ENCODE measurements at places on chromosomes 3 and 15.
A peak's percentile ranks its signal among the peaks of the same experiment; 100 is the strongest.

- no peak for DNase-seq
Measured at GRCh38 chr3:105746231-105746996, 122.4 kb downstream of the CBLB start.

DNA sequence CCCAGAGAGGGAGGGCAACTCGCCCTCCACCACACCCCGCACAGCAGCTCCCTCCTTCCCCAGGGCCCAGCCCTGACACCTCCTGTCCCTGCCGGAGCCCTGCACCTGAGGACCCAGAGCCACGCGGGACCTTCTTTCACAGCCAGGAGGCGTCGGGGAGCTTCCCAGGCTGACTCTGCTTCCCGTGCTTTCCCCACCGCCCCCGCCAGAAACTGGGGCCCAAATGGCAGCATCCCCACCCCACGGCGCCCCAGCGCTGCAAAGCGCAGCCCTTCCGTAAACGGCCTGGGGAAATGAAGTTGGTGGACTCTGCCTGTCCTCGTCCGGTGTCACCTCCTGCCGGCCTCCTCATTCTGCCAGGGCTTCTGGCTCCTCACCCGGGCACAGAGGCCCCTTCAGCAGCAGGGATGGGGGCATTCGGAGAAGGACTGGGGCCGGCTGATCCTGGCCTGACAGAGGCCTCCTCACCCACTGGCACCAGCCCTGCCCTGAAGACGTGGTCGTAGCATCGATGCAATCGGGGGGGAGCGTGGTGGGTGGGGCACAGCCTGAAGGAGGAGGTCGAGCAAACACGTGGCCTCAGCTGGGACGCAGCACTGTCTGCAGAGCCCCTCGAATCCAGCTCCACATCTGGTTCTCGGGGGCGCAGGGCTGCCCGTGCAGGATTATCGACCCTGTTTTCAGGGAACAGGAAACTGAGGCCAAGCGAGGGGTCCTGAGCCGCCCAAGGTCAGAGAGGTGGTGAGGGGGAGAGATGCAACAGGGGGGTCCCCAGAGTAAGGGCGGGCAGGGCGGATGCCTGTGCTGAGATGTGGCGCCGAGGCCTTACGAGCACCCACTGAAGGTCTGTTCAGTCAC lies 235.4 kb downstream of the XXYLT1 start:
- no peak for DNase-seq

DNA sequence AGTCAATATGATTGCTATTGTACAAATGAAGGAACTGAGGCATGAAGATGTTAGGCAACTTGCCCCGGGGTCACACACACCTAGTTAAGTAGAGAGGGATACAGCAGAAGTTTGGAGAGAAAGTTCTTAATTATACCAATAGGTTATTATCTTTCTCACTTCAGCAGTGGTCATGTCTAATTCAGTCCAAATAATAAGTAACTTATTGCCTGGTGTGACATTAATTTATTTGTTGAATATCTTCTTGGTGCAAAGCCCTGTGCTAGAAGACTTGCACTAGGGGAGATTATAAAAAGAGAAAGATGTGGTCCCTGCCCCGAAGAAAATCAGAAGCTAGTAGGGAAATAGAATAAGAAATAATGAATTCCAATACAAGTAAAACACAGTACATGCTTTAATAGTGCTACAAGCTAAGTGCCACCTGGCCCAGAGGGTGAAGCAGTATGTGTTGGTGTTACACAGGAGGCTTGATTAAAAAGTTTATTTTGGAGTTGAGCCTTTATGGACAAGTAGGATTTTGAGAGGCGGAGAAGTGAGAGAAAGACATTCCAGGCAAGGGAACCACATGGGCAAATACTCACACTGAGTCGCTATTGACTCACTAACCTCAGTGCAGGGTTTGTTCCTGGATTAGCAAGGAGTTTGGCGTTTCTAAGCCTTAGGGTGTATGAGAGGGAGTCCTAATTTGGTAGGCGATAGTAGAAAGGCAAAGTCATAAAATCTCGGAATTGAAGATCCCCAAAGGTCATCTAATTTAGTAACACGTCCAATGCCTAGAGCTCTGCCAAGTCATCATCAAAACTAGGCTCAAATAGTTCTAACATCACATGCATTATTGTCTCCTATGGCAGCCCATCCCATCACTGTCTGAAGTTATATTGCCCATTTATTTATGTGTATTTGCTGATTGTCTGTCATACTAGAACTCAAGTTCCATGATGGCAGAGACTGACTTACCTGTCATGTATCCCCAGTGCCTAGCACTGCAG lies 19.2 kb upstream of the GSK3B start:
- DNase-seq = no peak

DNA sequence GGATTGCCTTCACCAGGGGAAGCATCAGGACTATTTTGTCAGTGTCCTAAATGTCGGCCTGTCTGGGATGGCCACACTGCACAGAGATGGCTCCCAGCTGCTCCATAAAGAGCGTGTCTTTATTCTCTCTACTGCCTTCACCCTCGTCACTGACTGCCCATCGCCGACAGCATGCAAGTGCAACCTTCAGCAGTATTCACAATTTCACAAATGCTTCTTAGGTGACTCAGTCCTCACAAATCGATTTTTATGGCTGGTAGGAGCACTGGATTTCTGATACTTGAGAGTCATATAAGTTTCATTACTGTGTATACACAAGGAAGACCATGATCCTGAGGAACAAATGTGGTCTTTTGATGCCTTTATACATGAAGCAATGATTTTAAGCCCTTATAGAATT lies 1.1 kb upstream of the SSUH2 start:
- no peak for DNase-seq

DNA sequence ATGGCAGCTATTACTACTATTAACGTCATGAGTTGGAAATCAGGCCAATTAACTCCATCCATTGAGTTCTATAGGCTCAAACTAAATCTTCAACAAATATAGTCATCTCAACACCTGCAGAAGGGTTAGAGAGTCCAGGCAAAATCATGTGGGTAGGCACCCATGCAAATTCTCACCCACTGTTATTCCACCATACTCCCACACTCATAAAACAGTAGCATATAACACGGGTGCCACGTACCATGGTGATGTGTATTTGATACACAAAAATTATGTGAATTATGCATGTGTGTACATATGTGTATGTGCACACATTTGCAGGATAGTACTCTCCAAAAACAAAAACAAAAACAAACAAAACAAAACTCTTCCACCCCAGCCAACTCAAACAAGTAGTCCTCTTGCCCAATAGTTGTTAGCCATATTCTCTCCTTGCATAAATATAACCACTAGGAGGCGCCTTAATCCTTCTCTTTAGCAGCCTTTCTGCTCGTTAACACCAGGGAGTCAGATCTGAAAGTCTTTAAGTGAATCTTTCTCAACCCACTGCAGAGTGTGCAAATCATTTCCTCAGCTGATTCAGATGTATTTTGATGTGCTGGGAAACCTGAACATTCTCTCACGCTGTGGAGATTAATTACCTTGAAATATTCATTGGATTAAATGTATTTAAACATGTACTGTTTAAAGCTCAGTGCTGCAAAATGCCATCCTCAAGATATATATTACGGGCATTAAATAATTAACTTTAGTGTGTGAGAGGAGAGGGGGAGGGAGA lies 38.0 kb upstream of the COPB2 start:
- peak; percentile 67 for DNase-seq

DNA sequence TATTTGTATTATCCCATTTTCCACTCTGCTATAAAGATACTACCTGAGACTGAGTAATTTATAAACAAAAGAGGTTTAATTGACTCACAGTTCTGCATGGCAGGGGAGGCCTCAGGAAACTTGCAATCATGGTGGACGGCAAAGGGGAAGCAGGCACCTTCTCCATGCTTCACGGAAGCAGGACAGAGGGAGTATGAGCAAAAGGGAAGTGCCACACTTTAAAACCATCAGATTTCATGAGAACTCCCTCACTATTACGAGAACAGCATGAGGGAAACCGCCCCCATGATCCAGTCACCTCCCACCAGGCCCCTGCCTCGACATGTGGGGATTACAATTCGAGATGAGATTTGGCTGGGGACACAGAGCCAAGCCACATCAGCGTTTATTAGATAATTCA lies 172.8 kb downstream of the NR2F2 start:
- DNase-seq = no peak
